ENCODE measurements at places on chromosomes 5 and 9. TPM values are rescaled to one million over a fixed set of nuclear protein-coding genes. Genes with fewer than 3 reads are reported as not detected.

The WHRN gene
- total RNA-seq, result 0.76 TPM

The FAM169A gene
- not detected for total RNA-seq

The MCIDAS gene
- total RNA-seq, result 0.14 TPM

The SLC6A18 gene
- total RNA-seq, result not detected

The DRD1 gene
- not detected for total RNA-seq

The F2RL1 gene
- total RNA-seq, result not detected

The CCIN gene
- total RNA-seq, result not detected

The PARP8 gene
- total RNA-seq, result 31.5 TPM

The PTGES gene
- not detected for total RNA-seq

The CNTNAP3 gene
- not detected for total RNA-seq

The SLC34A3 gene
- total RNA-seq, result not detected

The PCDHGB5 gene
- 26.4 TPM for total RNA-seq

The ACTL7A gene
- total RNA-seq, result not detected

The BTNL8 gene
- not detected for total RNA-seq

The HK3 gene
- not detected for total RNA-seq

The VAV2 gene
- 3.5 TPM for total RNA-seq

The EDIL3 gene
- not detected for total RNA-seq

The HNRNPA0 gene
- total RNA-seq, result 6.7 TPM

The WWC1 gene
- total RNA-seq, result not detected

The GABRA6 gene
- total RNA-seq, result not detected

The DCAF10 gene
- total RNA-seq, result 24.6 TPM

The HARS1 gene
- 61.0 TPM for total RNA-seq

The RASEF gene
- total RNA-seq, result 0.15 TPM

The SLC4A9 gene
- not detected for total RNA-seq
